ENCODE measurements at places on chromosomes 1 and 21. TPM values are rescaled to one million over a fixed set of nuclear protein-coding genes. Genes with fewer than 3 reads are reported as not detected.

The ABCG1 gene
- 8.2 TPM for polyA plus RNA-seq

The CD1E gene
- not detected for polyA plus RNA-seq

The LCE1C gene
- polyA plus RNA-seq: not detected

The NTMT2 gene
- polyA plus RNA-seq: not detected

The HPCA gene
- polyA plus RNA-seq: 0.81 TPM

The PLA2G2D gene
- polyA plus RNA-seq: 2.1 TPM

The MROH9 gene
- not detected for polyA plus RNA-seq

The CNR2 gene
- polyA plus RNA-seq: not detected

The PDE4DIP gene
- polyA plus RNA-seq: 5.8 TPM

The OR1C1 gene
- not detected for polyA plus RNA-seq

The MASP2 gene
- not detected for polyA plus RNA-seq

DNA sequence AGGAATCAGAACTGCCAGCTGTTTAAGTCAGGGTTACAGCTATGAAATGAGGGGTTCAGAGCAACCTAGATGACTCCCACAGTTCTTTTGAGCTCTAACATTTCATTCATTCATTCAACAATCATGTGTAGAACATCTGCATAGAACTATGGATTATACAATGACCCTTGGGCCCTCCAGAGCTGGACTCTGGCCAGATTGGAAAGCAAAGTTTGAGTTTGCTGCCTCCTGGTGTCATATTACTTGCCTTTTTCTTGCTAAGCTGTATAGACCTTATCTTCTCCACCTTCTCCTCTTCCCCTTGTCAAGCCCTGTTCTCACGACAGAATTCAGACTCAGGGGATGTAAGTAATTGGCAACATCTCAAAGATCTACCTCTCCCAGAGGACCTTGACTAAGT, 4.0 kb downstream of the CASQ2 start:
- no peaks in the 10 kb centered on the region for H3K4me1 ChIP-seq
- no peak overlapping the region for H3K4me3 ChIP-seq
- no peak for DNase-seq

- DNase-seq: no peak
- H3K27ac ChIP-seq: no peak overlapping the region
- no peaks in the 10 kb centered on the region for H3K36me3 ChIP-seq
- no peak overlapping the region for H3K4me3 ChIP-seq
These were observed 107.3 kb downstream of the CLEC20A start for GRCh38 chr1:178389441-178389840.

- H3K4me3 ChIP-seq: no peak overlapping the region
- H3K36me3 ChIP-seq: no peaks in the 10 kb centered on the region
- H3K27ac ChIP-seq: no peak overlapping the region
- no peak for DNase-seq
These were observed 652.5 kb downstream of the AMY1C start for GRCh38 chr1:104402178-104402577.

- no peak overlapping the region for H3K27ac ChIP-seq
- no peaks in the 10 kb centered on the region for H3K27me3 ChIP-seq
- H3K4me3 ChIP-seq: no peak overlapping the region
- H3K36me3 ChIP-seq: no peaks in the 10 kb centered on the region
- no peak for DNase-seq
These were observed 221.6 kb downstream of the RHOU start for GRCh38 chr1:228956864-228957263.

- no peak overlapping the region for H3K27ac ChIP-seq
- H3K27me3 ChIP-seq: no peaks in the 10 kb centered on the region
- no peaks in the 10 kb centered on the region for H3K36me3 ChIP-seq
- no peak for DNase-seq
- no peak overlapping the region for H3K4me3 ChIP-seq
These were observed 11.0 kb downstream of the COL6A2 start for GRCh38 chr21:46108827-46109312.

DNA sequence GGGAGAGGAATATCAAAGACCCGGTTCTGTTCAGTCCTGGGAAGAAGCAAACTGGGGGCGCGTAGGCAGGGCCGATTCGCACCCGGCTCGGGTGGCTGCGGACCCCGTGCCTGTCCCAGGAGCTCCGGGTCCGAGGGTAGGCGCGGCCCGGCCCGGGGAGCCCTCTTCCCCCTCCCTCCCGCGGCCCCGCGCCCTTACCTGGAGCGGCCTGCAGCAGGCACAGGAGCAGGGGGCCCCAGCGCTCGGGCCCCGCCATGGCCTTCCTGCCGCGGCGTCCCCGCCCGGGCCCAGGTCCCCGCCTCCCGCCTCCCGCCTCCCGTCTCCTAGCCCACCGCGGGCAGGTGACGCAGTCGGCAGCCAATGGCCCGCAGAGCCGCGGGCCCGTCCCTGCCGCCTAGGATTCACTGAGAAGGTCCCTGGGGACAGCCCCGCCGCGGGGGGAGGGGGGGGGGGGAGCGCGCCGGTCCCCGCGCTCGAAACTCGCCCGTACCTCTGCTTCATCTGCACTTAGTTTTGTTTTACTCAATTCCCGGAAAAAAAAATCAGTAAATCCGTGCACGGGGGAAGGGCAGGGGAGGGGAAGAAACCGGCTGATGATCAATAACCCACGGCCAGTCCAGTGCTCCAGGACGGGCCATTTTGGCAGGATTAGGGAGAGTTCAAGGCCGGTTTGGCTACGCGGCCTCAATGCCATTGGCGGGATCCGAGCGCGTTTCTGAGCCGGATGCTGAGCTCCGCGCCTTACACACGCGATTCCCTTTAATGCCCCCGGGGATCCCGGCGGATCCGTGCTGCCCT, at the start of gene IFNLR1:
IFNLR1 (minus strand) TSS at position 297 of the 798 bp plus-strand sequence; CDS start at position 256, 41 bp downstream.
- no peaks in the 10 kb centered on the region for H3K36me3 ChIP-seq
- DNase-seq: peak; percentile 66
- no peaks in the 10 kb centered on the region for H3K27me3 ChIP-seq
- H3K27ac ChIP-seq: peak within 1 kb of the TSS; percentile 26
- peak within 1 kb of the TSS; percentile 39 for H3K4me3 ChIP-seq

GRCh38 chr1:22805672-22806038, 95.0 kb downstream of the EPHB2 start:
- H3K36me3 ChIP-seq: no peaks in the 10 kb centered on the region
- peaks cover 4% of the 10 kb centered on the region for H3K4me1 ChIP-seq
- no peaks in the 10 kb centered on the region for H3K27me3 ChIP-seq
- no peak for DNase-seq

- no peaks in the 10 kb centered on the region for H3K27me3 ChIP-seq
- no peak overlapping the region for H3K4me3 ChIP-seq
- no peak for DNase-seq
- no peak overlapping the region for H3K27ac ChIP-seq
- H3K36me3 ChIP-seq: no peaks in the 10 kb centered on the region
- H3K4me1 ChIP-seq: peaks cover 12% of the 10 kb centered on the region
These were observed 217.4 kb downstream of the FGGY start for GRCh38 chr1:59514061-59514909.

DNA sequence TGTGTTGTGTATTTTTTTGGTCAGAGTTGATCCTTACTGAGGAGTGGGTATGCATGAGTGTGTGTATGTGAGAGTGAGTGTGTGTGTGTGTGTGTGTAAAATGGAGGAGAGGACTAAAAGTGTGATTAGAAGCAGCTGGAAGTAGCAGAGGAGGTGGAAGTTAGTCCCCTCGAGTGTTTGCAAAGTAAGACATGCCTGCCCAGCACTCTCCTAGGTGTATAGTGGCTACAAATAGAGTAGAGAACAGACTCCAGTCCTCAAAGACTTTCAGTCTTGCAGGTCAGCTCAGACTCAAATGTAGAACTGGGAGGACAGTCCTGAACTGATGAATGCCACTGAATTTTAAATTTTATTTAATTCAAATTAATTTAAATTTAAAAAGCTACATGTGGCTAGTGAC, 28.5 kb downstream of the SLAMF1 start:
- H3K36me3 ChIP-seq: no peaks in the 10 kb centered on the region
- H3K27me3 ChIP-seq: no peaks in the 10 kb centered on the region
- no peaks in the 10 kb centered on the region for H3K4me1 ChIP-seq
- no peak for DNase-seq
- H3K4me3 ChIP-seq: no peak overlapping the region

GRCh38 chr21:35163411-35163810, 114.3 kb upstream of the RUNX1 start:
- H3K36me3 ChIP-seq: no peaks in the 10 kb centered on the region
- no peak overlapping the region for H3K4me3 ChIP-seq
- H3K27me3 ChIP-seq: no peaks in the 10 kb centered on the region
- H3K4me1 ChIP-seq: no peaks in the 10 kb centered on the region
- DNase-seq: no peak

DNA sequence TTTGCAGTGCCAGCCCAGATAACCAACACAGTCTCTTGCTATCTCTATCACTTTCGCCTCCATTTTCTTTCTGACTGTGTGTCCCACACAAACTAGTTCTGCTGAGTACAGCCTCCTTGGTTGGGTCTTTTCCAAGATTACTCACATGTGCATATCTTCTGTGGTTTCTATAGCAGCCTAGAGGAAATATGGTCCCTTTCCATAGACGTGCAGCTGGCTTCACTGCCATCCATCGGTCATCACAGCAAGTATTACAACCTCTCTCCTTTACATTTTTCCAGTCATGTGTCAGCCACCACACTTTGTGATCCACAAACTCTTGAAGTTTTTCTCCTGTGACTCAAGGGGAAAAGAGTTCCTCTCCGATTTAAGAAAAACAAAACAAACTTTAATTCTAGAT, 893.4 kb upstream of the ADGRL4 start:
- H3K36me3 ChIP-seq: no peaks in the 10 kb centered on the region
- H3K27ac ChIP-seq: no peak overlapping the region
- no peaks in the 10 kb centered on the region for H3K4me1 ChIP-seq
- H3K27me3 ChIP-seq: no peaks in the 10 kb centered on the region

DNA sequence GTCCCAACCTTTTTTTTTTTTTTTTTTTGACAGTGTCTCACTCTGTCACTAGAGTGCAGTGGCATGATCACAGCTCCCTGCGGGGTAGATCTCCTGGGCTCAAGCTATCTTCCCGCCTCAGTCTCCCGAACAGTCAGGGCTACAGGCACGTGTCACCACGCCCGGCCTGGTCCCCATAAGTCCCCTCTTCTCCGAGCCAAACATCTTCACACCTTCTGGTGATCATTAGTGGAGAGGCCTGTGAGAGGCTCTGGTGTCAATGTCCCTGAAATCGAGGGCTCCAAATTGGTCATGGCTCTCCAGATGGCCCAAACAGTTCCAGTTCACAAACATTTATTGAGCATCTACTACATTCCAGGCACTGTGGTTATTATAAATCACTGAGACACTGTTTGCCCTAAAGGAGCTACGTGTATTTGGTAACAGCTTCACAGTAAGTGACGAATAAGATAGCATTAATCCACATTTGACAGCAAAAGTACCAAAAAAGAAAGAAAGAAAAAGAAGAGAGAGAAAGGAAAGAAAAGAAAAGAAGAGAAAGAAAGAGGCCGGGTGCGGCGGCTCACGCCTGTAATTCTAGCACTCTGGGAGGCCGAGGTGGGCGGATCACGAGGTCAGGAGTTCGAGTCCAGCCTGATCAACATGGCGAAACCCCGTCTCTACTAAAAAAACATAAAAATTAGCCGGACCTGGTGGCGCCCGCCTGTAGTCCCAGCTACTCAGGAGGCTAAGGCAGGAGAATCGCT, 867 bp upstream of the TIMM17A start:
- peaks cover 4% of the 10 kb centered on the region for H3K4me1 ChIP-seq
- peak overlapping the region; percentile 37 for H3K27ac ChIP-seq
- H3K36me3 ChIP-seq: no peaks in the 10 kb centered on the region
- no peak for DNase-seq
- H3K4me3 ChIP-seq: peak overlapping the region; percentile 73
- H3K27me3 ChIP-seq: no peaks in the 10 kb centered on the region

DNA sequence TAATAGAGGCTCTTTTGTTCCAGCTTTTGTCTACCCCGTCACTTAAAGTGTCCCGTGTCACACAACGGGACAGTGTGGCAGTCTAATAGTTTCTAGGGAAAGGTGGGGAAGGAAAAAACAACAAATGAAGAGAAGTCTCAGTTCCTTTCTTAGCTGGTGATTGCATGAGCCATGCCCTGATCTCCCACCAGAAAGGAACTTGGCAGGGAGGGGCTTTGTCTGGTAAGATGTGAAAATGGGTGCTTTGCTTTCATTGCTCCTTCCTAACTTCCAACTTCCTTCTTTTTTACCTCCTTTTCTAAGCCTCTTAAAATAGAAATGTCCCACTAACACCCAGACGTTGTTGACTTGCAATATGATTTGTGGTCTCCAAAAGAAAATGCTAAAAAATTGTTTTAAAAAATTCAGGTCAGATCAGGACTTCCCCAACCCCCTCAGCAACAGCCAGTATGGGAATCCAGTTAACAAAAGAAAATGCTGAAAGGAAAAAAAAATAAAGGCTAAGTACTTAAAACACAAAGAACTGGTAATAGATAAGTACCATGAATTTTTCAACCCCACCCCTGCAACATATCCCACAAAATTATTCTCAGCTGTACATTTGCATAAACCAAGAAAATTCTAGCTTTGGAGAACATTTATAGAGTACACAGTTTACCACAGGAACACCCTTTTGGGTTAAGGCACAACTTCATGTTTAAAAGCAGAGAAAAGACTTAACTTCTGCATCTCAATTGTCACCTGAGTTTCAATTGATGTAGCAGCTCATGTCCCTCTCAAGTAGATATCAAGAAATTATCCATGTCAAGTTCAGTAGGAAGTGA, 106.2 kb downstream of the NIBAN1 start:
- H3K4me3 ChIP-seq: no peak overlapping the region
- H3K27me3 ChIP-seq: no peaks in the 10 kb centered on the region
- no peaks in the 10 kb centered on the region for H3K36me3 ChIP-seq

- no peaks in the 10 kb centered on the region for H3K36me3 ChIP-seq
- no peak overlapping the region for H3K27ac ChIP-seq
- no peak overlapping the region for H3K4me3 ChIP-seq
- H3K27me3 ChIP-seq: no peaks in the 10 kb centered on the region
- H3K4me1 ChIP-seq: no peaks in the 10 kb centered on the region
- DNase-seq: no peak
These were observed 36.7 kb downstream of the AJAP1 start for GRCh38 chr1:4690951-4691675.

GRCh38 chr1:36204347-36204909, 19.8 kb upstream of the THRAP3 start:
- H3K27me3 ChIP-seq: no peaks in the 10 kb centered on the region
- peak; percentile 63 for DNase-seq
- peaks cover 17% of the 10 kb centered on the region for H3K4me1 ChIP-seq
- H3K27ac ChIP-seq: no peak overlapping the region
- H3K36me3 ChIP-seq: no peaks in the 10 kb centered on the region

DNA sequence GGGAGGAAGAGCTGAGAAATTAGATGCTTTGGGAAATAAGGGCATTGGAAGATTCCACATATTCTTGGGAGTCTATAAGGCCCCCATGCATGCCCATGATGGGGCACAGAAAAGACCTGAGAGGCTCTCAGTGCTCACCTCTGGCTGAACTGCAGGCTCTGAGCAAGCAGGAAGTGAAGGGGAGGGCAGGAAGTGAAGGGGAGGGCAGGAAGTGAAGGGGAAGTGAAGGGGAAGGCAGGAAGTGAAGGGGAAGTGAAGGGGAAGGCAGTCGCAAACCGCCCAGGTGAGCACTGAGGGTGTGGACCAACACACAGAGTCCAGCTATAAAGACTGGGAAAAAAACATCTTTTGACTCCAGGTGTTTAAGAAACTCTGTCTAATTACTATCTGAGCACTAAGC, 3.5 kb downstream of the KRTAP10-9 start:
- no peaks in the 10 kb centered on the region for H3K4me1 ChIP-seq
- DNase-seq: no peak
- H3K4me3 ChIP-seq: no peak overlapping the region
- H3K27ac ChIP-seq: no peak overlapping the region

GRCh38 chr1:201422436-201423030, 1.0 kb upstream of the TNNI1 start:
- no peak overlapping the region for H3K4me3 ChIP-seq
- no peaks in the 10 kb centered on the region for H3K36me3 ChIP-seq
- no peak overlapping the region for H3K27ac ChIP-seq

Measured in ovary (tissue), 10 donors.